ENCODE measurements at places on chromosomes 16 and 17. TPM values are rescaled to one million over a fixed set of nuclear protein-coding genes. Genes with fewer than 3 reads are reported as not detected.

CA4 gene
- total RNA-seq: 0.18 TPM

FBXW10 gene
- total RNA-seq: 0.04 TPM

NRN1L gene
- 2.2 TPM for total RNA-seq

KRT17 gene
- total RNA-seq: not detected

MAF gene
- 18.7 TPM for total RNA-seq

FAM171A2 gene
- total RNA-seq: 49.5 TPM

ZNF646 gene
- 20.3 TPM for total RNA-seq

KRTAP4-9 gene
- total RNA-seq: not detected

CHST5 gene
- total RNA-seq: 0.66 TPM

OTOP3 gene
- not detected for total RNA-seq

COG4 gene
- total RNA-seq: 82.0 TPM

GPR179 gene
- total RNA-seq: 0.07 TPM

NACA2 gene
- total RNA-seq: not detected

RTN4RL1 gene
- 34.3 TPM for total RNA-seq

FADS6 gene
- total RNA-seq: 0.83 TPM

CDRT15 gene
- total RNA-seq: not detected

PAGR1 gene
- total RNA-seq: 113 TPM

HEXIM2 gene
- total RNA-seq: 17.6 TPM

TEKT5 gene
- total RNA-seq: 0.99 TPM

TOM1L1 gene
- 37.7 TPM for total RNA-seq

ACSM2A gene
- not detected for total RNA-seq

CD79B gene
- not detected for total RNA-seq

MEIOC gene
- 0.46 TPM for total RNA-seq

ACSM5 gene
- 0.25 TPM for total RNA-seq

SHISA9 gene
- total RNA-seq: not detected

PPP1R27 gene
- not detected for total RNA-seq

GDPD3 gene
- 2.0 TPM for total RNA-seq

P2RX5 gene
- 0.09 TPM for total RNA-seq

ZNF207 gene
- total RNA-seq: 114 TPM

CLEC18C gene
- 1.1 TPM for total RNA-seq

TNFRSF13B gene
- total RNA-seq: not detected

LRRC37A gene
- 1.1 TPM for total RNA-seq
